Astrocyte (in vitro differentiated cells and primary cell): ENCODE measurements at places on chromosomes 3 and 15. TPM values are rescaled to one million over a fixed set of nuclear protein-coding genes. Genes with fewer than 3 reads are reported as not detected.

DNA sequence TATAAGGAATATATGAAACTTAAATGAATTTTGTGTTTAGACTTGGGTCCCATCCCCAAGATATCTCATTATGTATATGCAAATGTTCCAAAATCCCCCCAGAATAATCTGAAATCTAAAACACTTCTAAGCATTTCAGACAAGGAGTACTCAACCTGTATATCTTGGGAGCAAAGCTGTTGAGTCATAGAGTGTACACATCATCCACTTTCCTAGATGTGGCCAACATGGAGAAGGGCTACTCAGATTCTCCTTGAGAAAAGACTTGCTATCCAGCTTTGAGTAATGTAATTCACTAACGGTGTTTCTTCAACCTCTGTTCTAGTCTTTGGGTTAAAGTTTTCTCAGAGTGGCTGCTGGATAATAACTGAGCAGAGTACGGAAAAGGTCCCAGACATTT lies 215.5 kb upstream of the POU1F1 start:
- H3K27me3 ChIP-seq, result no peaks in the 10 kb centered on the region
- DNase-seq, result no peak
- H3K4me1 ChIP-seq, result no peaks in the 10 kb centered on the region
- no peak overlapping the region for H3K27ac ChIP-seq
- no peaks in the 10 kb centered on the region for H3K36me3 ChIP-seq
- no peak overlapping the region for H3K4me3 ChIP-seq

DNA sequence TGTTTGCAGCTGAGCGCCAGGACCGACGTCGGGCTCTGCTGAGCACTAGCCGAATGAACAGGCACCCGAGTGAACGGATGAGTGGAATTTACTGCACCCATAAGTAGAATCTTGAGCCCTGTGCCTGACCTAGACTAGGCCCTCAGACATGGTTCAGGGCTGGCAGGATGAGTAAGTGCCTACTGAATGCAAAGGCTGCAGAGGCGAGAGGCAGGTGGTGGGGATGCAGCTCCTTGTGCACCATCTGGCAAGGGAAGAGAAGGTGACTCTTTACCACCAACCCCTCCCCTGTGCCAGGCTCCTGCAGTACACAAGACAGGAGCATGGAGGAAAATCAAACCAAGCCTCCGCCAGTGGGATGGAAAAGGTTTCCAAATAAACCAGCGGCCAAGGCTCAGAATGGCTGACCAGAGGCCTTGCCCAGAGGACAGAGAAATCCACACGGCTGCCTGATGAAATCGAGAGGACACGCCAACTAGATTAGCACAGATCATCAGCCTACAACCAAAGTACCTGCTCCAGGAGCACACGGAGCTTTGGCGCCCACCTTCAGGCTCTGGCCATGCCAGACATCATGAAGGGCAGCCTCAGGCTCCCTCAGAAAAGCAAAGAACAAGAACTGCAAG lies 141.7 kb upstream of the IQSEC1 start:
- no peak overlapping the region for H3K4me3 ChIP-seq
- no peaks in the 10 kb centered on the region for H3K27me3 ChIP-seq
- no peak for DNase-seq
- H3K4me1 ChIP-seq, result peaks cover 29% of the 10 kb centered on the region
- H3K36me3 ChIP-seq, result no peaks in the 10 kb centered on the region
- no peak overlapping the region for H3K27ac ChIP-seq

- peak overlapping the region; percentile 92 for H3K27ac ChIP-seq
- peaks cover 2% of the 10 kb centered on the region for H3K36me3 ChIP-seq
- DNase-seq, result no peak
- peaks cover 20% of the 10 kb centered on the region for H3K4me1 ChIP-seq
- peak overlapping the region; percentile 91 for H3K4me3 ChIP-seq
Measured at GRCh38 chr15:70761046-70761445, 2.3 kb downstream of the UACA start.

DNA sequence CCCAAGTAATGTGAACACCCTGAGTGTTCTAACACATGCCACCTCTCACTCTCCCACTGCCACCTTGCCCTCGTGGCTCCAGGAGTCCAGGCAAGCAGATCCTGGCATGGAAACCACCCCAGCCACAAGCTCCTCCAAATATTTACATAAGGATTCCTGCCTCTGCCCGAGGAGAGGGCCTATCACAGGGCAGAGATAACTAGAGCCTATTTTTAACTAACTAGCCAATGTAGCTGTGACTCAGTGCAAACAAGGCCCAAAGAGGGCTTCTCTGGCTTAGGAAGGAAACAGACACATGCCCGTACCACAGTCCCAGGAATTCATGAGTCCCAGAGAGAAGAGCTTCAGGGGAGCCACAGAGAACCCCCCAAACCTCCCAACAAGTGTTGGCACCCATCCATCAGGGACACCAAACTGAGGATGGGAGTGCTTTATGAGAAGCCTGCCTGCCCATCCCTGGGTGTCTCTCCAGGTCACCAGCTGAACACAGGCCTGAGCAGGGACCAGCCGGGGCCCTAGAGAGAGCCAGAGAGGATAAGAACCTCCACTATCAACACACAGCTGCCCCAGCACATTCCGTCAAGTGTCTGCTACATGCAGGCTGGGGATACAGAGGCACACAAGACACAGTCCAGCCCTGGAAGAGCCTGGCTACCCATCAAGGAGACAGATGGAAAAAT lies 9.2 kb downstream of the FYCO1 start:
- H3K27ac ChIP-seq, result peak overlapping the region; percentile 93
- H3K36me3 ChIP-seq, result peaks cover 3% of the 10 kb centered on the region
- DNase-seq, result peak; percentile 86

- H3K4me1 ChIP-seq, result peaks cover 16% of the 10 kb centered on the region
- no peak overlapping the region for H3K4me3 ChIP-seq
- no peak overlapping the region for H3K27ac ChIP-seq
- peaks cover 4% of the 10 kb centered on the region for H3K27me3 ChIP-seq
- H3K36me3 ChIP-seq, result no peaks in the 10 kb centered on the region
Measured at GRCh38 chr15:51103330-51103729, 8.6 kb upstream of the TNFAIP8L3 start.

GRCh38 chr3:61454801-61455200 lies 106.6 kb upstream of the PTPRG start:
- no peaks in the 10 kb centered on the region for H3K27me3 ChIP-seq
- no peak overlapping the region for H3K27ac ChIP-seq
- no peak for DNase-seq
- no peaks in the 10 kb centered on the region for H3K36me3 ChIP-seq

GRCh38 chr3:111592936-111593335 lies 2.2 kb downstream of the ZBED2 start:
- no peaks in the 10 kb centered on the region for H3K27me3 ChIP-seq
- H3K4me1 ChIP-seq, result peaks cover 56% of the 10 kb centered on the region
- DNase-seq, result peak; percentile 32
- H3K27ac ChIP-seq, result no peak overlapping the region

- peak; percentile 100 for DNase-seq
- H3K4me1 ChIP-seq, result peaks cover 53% of the 10 kb centered on the region
- peaks cover 5% of the 10 kb centered on the region for H3K27me3 ChIP-seq
- H3K27ac ChIP-seq, result peak overlapping the region; percentile 85
- H3K4me3 ChIP-seq, result no peak overlapping the region
Measured at GRCh38 chr3:111737706-111738086, 121.4 kb upstream of the PHLDB2 start.

Gene CCR9
- not detected in 2 replicates for total RNA-seq

Gene ARGFX
- not detected in 2 replicates for total RNA-seq

Gene ARL6
- total RNA-seq, result 6.9 and 7.1 TPM in 2 replicates
